ENCODE measurements at places on chromosomes 6 and 20. TPM values are rescaled to one million over a fixed set of nuclear protein-coding genes. Genes with fewer than 3 reads are reported as not detected.

- no peak for DNase-seq
Observed at GRCh38 chr6:2026133-2026532, 219.3 kb downstream of the GMDS start.

DNA sequence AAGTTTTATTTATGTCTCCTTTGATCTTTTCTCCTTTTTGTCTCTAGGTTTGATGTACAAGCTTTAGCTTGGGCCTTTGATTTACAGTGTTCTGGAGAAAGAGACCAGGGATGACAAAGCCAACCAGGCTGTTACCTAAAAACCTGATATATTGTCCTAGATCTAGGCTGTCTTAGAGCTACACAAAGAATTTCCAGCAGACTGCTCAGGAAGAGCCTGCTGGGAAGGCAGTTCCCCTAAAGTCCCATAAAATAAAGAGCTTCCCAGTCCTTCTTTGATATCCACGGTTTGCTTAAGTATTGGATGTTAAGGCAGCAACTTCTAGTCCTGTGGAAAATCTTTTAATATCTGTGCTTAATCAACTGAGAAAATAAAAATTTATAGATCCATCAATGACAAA is 70.5 kb downstream of the SHLD1 start:
- no peak for DNase-seq

DNA sequence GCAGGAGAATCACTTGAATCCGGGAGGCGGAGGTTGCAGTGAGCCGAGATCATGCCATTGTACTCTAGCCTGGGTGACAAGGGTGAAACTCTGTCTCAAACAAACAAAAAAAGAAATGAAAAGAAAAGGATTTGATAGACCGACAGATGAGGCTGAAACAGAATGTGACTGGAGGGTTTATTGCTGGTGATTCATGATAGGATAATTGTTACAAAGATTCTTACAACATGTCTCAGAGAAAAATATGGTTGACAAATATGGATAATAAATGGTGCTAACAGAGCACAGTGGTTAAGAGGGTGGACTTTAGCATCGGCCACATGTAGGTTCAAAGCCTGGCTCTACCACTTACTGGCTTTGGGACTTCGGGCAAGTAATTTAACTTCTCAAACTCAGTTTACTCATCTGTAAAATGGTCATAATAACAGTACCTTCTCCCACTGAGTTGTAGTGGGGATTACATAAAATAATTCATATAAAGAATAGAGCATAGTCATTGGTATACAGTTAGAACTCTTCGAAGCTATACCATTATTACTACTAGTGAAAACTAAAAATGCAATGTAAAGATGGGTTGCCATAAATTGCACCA is 131.9 kb downstream of the MAP3K7 start:
- no peak for DNase-seq

- DNase-seq, result no peak
Observed at GRCh38 chr20:59660471-59660870, 56.1 kb downstream of the PHACTR3 start.

CST1 gene
- not detected for total RNA-seq

SLC26A8 gene
- 0.35 TPM for total RNA-seq

DNA sequence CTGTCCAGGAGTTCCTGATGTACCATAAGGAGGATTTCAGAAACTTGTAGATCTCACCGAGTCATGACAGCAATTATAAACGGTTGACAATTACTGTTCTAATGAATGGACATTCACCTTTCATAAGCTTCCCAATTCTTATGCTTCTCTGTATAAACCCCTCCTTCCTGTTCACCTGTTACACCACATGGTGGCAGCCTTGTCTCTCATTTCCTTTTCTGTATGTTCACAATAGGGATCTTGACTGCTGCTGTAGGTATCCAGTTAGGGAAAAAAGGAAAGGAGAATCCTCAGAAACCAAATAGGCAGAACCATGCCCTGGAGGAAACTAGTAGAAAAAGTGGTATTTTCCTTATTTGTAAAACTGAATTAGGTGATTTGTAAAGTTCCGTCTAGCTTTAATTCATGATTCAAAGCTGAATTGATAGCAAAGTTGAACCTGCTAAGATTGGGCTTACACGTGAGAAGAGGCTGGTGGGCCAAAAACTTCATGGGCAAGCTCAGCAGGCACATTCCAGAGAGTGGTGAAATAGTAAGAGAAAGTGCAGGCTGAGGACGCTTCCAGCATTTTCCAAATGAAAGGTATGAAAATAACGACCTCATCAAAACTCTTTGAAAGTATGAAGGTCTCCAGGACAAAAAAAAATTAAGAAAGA is 29.0 kb upstream of the TBPL1 start:
- no peak for DNase-seq

GRCh38 chr6:73180076-73180738 is 45.1 kb downstream of the KHDC1L start:
- no peak for DNase-seq

DNA sequence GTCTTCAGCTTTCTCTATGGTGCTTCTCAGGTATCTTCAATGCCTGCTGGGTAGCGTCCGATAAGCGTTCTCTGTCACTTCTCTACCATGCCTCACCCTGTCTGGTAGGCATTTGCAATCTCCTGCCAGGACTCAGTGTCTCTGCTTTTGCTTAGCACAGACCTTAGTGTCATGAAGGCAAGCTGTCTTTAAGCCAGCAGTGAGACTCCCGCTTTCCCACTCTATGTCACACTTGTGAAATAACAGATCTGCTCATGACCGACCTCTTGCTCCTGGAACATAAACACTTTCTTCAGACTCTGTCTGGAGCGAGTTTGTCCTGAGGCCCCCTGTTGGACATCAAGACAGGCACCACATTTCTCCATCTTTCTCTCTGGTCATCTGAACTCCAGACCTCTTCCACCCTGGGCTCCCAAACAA is 17.0 kb downstream of the ADGRB3 start:
- no peak for DNase-seq

DNA sequence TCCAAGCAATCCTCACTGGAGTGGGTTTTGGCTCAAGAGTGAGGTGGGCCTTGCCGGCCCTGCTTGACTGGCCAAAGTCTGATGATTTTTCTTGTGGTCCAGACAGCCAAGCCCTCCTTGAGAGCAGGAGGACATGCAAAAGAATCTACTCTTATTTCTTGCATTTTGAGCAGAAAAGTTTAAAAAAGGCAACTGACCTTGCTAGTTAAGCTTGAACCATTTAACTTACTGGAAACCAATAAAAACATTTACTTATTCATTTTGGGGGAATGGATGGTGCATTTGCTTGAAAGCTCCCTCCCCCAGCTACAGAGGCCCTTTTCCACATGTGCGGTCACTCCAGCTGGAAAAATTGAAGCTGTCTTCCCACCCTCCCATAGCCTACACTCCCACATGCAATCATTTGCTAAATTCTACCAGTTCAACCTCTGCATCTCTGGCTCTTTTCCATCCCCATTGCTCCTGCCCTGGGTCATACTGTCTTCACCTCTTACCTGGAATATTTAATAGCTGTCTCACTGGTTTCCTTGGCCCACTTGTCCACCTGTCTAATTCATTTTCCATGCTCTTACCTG is 527.9 kb downstream of the DHX35 start:
- no peak for DNase-seq

- no peak for DNase-seq
Observed at GRCh38 chr20:46036370-46036769, 7.4 kb downstream of the SLC12A5 start.

DNA sequence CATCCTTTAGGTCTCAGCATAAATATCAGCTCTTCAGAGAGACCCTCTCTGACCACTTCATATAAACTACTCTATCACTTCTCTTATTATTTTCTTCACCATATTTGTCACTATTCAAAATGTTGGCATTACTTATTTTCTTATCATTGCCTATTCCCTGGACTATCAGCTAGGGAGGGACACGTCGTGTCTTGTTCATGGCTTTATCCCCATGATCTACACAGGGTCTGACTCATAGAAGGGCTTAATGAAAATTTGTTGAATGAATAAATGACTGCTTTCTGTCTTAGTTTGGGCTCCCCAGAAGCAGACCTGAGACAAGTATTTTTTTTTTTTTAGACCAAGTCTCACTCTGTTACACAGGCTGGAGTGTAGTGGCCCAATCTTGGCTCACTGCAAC is 3.0 kb upstream of the CDK5RAP1 start:
- DNase-seq, result no peak

All from mesenteric fat pad (tissue), 1 donor.